Spinal cord (tissue), 10 donors: ENCODE measurements at places on chromosomes 2 and 18.

DNA sequence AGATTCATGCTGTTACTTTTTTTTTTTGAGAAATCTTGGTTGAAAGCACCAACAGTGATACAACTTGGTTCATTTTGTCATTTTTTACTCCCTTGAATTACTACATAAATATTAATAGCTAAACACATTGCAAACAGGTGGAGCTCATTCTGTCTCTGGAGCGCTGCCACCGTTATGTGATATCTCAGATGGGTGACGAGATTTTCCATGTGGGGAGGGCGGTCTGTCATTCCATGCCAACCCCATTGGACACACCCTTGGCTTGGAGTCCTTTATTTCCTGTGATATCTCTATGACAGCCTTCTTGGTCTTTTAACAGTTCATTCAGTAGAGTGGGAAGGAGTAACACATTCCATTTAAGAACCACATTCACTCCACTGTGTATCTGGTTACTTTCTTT lies 794.8 kb downstream of the SATB2 start:
- H3K27me3 ChIP-seq = no peaks in the 10 kb centered on the region
- no peak overlapping the region for H3K27ac ChIP-seq
- no peaks in the 10 kb centered on the region for H3K4me1 ChIP-seq
- H3K36me3 ChIP-seq = no peaks in the 10 kb centered on the region
- H3K4me3 ChIP-seq = no peak overlapping the region

GRCh38 chr2:176187899-176188773 lies at the start of gene HOXD1:
TSS of gene HOXD1 (plus strand) at chr2:176188668. CDS start at chr2:176188802, 134 bp downstream.
- peaks cover 49% of the 10 kb centered on the region for H3K27me3 ChIP-seq
- H3K36me3 ChIP-seq = no peaks in the 10 kb centered on the region
- DNase-seq = no peak
- H3K4me3 ChIP-seq = peak within 1 kb of the TSS; percentile 51

GRCh38 chr2:115782286-115782685 lies 1339.8 kb downstream of the DPP10 start:
- H3K27ac ChIP-seq = no peak overlapping the region
- no peak for DNase-seq
- no peaks in the 10 kb centered on the region for H3K36me3 ChIP-seq
- H3K4me1 ChIP-seq = no peaks in the 10 kb centered on the region
- no peaks in the 10 kb centered on the region for H3K27me3 ChIP-seq

DNA sequence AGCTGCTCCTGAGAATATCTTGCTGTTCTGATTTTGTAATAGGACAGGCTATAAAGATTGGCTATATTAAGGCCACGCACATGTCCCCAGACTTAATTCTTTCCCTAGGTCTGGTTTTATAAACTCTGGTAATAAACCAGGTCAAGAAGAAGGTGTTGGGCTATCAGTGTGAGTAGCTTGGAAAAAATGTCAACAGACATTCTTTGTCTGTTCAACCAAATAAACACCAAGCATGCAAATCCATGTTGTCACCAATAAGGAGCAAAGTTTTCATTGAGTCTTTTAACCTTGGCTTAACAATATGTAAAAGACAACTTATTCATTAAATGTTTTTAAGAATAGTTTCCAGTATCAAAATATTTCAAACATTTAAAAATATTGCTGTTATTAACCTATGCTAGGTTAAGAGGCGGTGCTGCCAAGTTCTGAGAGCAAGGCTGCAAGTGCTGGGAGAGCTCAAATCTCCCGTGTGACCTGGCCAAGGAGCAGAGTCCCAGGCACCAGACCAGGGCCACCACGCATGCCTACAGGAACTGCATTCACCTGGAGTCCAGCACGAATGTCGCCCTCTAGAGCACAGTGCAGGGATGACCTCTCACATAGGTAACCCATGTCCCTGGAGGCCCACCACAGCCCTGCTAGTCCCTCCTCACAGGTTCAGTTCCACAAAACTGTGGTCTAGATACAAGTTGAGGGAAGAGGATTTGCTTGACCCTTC lies 120.5 kb upstream of the POU3F3 start:
- H3K4me1 ChIP-seq = no peaks in the 10 kb centered on the region
- H3K36me3 ChIP-seq = no peaks in the 10 kb centered on the region
- H3K4me3 ChIP-seq = no peak overlapping the region
- H3K27ac ChIP-seq = no peak overlapping the region
- DNase-seq = no peak

DNA sequence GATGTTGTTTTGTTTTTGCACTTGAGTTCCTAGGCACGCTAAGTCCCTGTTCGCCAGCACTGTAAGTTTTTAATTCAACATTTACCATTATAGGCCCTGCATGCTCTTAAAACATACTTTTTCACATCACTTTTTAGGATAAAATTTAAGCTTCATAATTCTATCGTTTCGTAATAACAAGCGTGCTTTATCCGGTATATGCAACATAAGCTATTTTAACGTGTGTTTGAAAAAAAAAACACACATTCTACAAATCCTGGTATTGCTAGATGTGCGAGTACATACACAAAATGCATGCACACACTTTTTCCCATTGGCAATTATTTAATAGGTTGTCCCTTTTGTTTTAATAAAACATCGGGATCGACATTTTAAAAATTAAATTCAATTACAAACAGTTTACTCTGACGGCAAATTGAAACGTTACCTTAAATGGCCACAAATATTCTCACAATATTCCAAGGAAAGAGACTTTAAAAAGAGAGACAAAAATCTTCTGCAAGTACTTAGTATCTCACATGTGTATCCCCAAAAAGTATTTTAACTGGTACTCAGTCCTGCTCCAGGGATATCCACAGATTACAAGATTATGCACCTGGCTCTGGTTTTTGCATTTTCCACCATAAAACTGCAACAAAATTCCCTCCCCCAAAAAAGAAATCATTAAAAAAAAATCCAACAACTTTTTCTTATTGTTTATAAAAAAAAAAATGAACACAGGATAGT lies 1.0 kb upstream of the TCF4 start:
- H3K27ac ChIP-seq = peak overlapping the region; percentile 93
- H3K4me1 ChIP-seq = peaks cover 5% of the 10 kb centered on the region
- DNase-seq = no peak
- no peaks in the 10 kb centered on the region for H3K36me3 ChIP-seq
- H3K27me3 ChIP-seq = no peaks in the 10 kb centered on the region

GRCh38 chr2:197993830-197994229 lies 189.4 kb downstream of the PLCL1 start:
- no peak for DNase-seq
- H3K4me3 ChIP-seq = no peak overlapping the region
- no peaks in the 10 kb centered on the region for H3K36me3 ChIP-seq
- no peaks in the 10 kb centered on the region for H3K4me1 ChIP-seq

- H3K4me1 ChIP-seq = peaks cover 8% of the 10 kb centered on the region
- H3K27ac ChIP-seq = no peak overlapping the region
- H3K36me3 ChIP-seq = no peaks in the 10 kb centered on the region
Measured at GRCh38 chr2:46806526-46806925, 109.1 kb downstream of the MCFD2 start.

DNA sequence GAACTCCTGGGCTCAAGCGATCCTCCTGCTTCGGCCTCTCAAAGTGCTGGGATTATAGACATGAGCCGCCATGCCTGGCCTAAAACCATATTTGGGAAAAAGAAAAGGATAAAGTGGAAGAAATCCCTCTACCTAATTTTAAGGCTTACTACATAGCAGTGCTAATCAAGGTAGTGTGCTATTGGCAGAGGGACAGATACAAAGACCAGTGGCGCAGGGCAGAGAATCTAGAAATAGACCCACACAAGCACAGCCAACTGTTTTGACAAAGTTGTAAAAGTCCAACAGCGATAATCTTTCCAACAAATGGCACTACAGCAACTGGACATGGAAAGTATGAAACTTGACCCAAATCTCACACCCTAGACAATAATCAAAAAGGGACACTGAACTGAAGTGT lies 138.4 kb downstream of the TFCP2L1 start:
- H3K36me3 ChIP-seq = no peaks in the 10 kb centered on the region
- H3K27ac ChIP-seq = no peak overlapping the region
- H3K4me1 ChIP-seq = no peaks in the 10 kb centered on the region
- H3K27me3 ChIP-seq = no peaks in the 10 kb centered on the region

- no peak for DNase-seq
- H3K36me3 ChIP-seq = no peaks in the 10 kb centered on the region
- no peak overlapping the region for H3K4me3 ChIP-seq
- H3K27ac ChIP-seq = no peak overlapping the region
- H3K27me3 ChIP-seq = no peaks in the 10 kb centered on the region
Measured at GRCh38 chr2:142220239-142220638, 89.4 kb upstream of the LRP1B start.
